CD4-positive, alpha-beta T cell (primary cell): ENCODE measurements at places on chromosomes 12 and 14.

GRCh38 chr12:2580821-2581220 is 213.9 kb upstream of the FKBP4 start:
- no peak for DNase-seq

DNA sequence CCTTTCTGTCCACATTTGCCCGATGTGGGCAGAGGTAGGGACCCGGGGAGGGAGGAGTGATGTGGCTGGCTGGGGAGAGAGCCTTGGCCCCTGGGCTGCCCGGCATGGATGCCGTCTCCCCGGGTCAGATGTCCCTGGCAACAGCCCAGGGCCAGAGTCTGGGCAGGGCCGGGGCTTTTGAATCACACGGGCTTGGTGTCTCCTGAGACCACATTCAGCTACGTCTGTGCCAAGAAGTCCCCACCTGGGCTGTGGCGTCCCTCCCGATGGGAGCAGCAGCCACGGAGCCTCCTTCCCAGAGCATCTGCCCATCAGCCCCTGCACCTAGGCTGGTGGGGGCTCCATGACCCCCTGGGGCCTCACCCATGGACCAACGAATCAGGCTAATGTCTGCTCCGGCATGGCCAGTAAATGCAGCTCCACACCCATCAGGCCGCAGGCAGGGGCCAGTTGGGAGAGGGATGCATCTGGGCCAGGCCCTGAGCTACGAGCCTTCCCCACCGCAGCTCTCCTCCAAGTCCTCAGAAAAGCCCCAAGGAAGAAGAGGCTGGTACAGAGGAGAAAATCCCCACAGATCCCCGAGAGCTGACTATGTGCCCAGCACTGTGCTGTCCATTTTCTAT is 109.4 kb downstream of the RFLNA start:
- no peak for DNase-seq

DNA sequence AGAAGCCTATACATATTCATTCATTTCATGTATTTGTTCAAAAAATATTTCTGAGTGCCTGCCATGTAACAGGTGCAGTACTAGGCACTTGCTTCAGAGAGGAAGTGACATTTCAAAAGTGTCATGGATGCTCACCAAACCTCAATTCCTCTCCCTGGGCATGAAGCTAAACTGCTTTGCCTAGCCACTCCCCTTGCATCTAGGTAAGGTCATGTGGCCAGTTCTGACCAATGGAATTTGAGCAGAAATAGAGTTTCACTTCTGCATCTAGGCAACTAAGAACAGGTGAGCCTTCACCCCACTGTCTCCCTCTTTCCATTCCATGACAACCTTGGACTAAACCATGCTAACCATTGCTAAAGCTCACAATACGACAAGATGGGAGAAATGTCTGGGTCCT is 27.6 kb downstream of the TC2N start:
- no peak for DNase-seq

DNA sequence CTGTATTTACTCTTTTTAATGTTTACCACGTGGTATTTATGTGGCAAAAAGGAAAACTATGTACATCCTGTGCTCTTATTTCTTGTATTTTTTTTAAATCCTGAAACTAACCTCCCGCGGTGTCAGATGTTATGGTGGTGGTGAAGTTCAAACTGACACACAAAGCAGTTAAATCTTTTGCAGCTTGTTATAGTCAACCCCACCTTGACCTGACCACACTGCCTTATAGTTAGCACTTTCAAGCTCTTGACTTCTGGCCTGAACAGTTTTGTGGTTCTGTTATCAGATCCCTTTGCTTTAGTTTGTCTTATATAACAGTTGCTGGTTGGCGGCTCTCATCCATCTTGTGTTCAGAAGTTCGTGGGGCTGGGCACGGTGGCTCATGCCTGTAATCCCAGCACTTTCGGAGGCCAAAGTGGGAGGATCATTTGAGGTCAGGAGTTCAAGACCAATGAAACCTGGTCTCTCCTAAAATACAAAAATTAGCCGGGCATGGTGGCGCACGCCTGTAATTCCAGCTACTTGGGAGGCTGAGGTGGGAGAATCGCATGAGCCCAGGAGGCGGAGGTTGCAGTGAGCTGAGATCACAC is 2.1 kb downstream of the UNG start:
- DNase-seq: no peak

GRCh38 chr14:74525361-74525851 is 31.8 kb downstream of the ISCA2 start:
- DNase-seq: no peak

- DNase-seq: no peak
Observed at GRCh38 chr12:131852551-131853299, 24.5 kb downstream of the MMP17 start.

DNA sequence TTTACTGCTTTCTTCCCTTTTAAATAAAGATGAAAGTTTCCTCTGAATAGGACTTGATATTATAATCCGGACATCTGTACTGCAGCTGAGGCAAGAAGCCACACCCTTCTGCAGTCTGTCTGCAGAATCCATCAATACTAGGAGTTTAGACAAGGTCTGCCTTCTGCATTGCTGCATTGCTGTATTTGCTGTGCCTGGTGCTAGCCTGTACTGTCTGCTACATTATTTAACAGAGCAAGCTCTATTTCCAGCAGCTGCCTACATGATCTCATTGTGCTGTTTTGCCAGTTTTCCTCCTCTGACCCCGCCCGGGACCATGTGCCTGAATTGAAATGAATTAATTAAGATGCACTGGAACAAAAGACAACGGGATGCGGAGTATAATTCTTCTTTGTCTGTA is 1.7 kb downstream of the TUBA1A start:
- DNase-seq: no peak

DNA sequence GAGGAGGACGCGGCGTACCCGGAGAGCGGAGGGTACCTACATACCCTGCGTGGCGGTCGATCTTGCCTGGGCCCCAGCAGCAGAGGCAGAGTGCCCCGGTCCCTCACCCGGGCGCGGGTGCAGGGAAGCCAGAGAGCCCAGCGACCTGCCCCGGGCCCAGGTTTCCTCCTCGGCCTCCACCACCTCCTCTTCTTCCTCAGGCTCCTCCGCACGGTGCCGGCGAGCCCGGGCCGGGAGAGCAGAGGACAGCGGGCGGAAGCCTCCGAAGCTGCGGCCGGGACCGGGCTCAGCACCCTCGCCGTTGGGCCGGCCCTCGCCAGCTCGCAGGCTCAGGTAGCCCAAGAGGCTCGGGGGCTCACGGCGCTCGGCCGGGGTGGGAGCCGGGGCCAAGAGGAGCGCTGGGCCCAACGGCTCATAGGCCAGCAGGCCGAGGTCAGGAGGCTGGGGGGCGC is 6.6 kb downstream of the ZNF219 start:
- no peak for DNase-seq
